Activated CD8-positive, alpha-beta memory T cell treated with anti-CD3 and anti-CD28 coated beads for 1 hour (primary cell): ENCODE measurements at places on chromosomes 5 and 9.

DNA sequence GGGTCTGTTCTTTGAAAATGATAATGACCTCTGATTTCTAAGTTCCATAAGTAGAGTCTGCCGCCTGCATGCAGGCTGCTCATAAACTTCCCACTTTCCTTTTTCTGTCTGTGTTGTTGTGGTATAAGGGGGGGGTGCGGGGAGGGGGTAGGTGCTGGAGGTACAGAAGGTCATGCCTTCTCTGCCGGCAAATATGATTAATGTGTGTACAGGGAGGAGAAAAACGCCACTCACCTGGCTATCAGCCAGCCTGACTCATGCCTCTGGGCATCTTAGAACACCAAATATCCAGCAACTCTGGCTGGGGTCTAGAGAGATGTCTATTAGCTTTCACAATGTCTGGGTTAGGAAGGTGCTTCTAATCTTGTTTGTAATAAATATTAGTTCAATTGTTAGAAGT is 128.3 kb downstream of the EFNA5 start:
- DNase-seq, result no peak

GRCh38 chr5:129173771-129174170 is 79.2 kb downstream of the ISOC1 start:
- DNase-seq, result no peak

DNA sequence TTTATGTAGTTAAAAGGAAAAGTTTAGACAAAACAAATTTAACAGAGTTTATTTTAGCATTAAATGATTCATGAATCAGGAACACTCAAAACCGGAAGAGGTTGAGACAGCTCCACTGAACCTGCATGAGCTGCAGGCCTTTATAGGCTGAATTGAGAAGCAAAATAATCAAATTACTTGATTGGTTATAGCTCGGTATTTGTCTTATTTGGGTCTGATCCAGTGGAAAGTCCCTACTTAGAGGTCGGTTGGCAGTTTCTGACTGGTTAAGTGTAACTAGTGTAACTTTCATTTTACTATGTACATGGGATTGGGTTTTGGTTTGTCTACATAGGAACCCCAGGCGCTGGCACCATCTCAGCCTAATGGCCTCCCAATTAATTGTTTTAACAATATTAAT is 74.1 kb upstream of the PIK3R1 start:
- no peak for DNase-seq

GRCh38 chr5:61010467-61011454 is 65.8 kb downstream of the NDUFAF2 start:
- no peak for DNase-seq
